ENCODE measurements at places on chromosomes 1 and 21. TPM values are rescaled to one million over a fixed set of nuclear protein-coding genes. Genes with fewer than 3 reads are reported as not detected.

The LRP8 gene
- 1.7 TPM for total RNA-seq

DNA sequence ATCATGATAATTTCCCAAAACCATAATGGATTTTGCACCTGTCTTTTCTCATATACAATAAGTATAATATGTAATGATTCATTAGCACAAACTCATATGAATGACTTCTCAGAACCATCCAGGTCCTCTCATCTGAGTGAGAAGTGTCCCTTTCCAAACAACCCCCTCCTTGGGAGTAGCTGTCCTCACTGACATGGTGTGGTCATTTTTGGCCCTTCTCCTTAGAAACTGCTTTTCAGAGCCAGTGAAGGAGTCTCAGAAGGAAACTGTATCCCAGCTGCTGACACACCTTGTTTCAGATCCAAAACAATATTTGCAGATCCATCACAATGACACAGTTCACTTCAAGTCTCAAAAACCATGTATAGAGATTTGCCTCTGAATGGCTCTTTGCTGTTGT, 95.5 kb downstream of the MIS18A start:
- DNase-seq, result no peak

The TCHHL1 gene
- total RNA-seq, result not detected

The LGALS8 gene
- 74.9 TPM for total RNA-seq

The GJA8 gene
- total RNA-seq, result not detected

DNA sequence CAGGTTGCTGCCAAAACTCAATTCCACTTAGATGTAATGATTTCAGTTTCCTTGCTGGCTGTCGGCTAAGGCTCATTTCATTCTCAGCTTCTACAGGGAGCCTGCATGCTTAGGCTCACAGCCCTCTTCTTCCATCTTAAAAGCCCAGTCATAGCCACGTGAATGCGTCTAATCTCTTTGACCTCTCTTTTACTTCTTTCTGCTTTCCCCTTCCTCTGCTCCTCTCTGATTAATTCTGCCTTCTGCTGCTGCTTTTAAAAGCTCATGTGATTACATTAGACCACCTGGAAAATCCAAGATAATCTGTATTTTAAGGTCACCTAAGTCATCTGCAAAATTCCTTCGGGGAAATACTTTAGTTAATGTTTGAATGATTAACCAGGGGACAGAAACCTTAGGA, 812.8 kb upstream of the BRINP3 start:
- DNase-seq, result no peak

Measured in left cardiac atrium (tissue), 4 donors.